HCT116 (cell line): ENCODE measurements at places on chromosomes 2 and 18. TPM values are rescaled to one million over a fixed set of nuclear protein-coding genes. Genes with fewer than 3 reads are reported as not detected.

The DHRS9 gene
- total RNA-seq: 0.15 TPM

The TLX2 gene
- total RNA-seq: not detected

GRCh38 chr2:221787561-221787960 lies 215.5 kb upstream of the EPHA4 start:
- DNase-seq: no peak

GRCh38 chr2:41966920-41967319 lies 80.9 kb upstream of the PKDCC start:
- no peak for DNase-seq

- DNase-seq: no peak
These were observed 31.5 kb downstream of the NDC80 start for GRCh38 chr18:2602844-2603243.

DNA sequence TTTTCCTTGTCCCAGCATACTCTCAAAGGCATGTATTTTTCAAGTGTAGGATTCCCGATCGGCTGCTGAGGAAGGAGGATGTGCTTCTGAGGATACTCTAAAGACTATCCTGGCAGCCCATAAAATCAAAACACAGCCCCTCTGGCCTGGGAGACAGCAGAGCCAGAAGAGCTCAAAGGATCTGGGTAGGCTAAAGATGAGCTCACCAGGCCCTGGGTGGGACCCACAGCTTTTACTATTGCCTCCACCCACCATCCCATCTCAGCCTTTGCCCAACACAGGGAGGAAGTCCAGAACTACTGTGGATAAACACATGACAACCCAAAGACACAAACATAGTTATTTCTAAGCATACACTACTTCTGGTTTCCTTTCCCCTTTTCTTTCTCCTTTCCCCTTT lies 79.1 kb upstream of the ZFP36L2 start:
- no peak for DNase-seq
